ENCODE measurements at places on chromosomes 5 and 9. TPM values are rescaled to one million over a fixed set of nuclear protein-coding genes. Genes with fewer than 3 reads are reported as not detected.

The SLC6A3 gene
- not detected for polyA plus RNA-seq

The TSSK1B gene
- polyA plus RNA-seq: not detected

The MCC gene
- 2.3 TPM for polyA plus RNA-seq

DNA sequence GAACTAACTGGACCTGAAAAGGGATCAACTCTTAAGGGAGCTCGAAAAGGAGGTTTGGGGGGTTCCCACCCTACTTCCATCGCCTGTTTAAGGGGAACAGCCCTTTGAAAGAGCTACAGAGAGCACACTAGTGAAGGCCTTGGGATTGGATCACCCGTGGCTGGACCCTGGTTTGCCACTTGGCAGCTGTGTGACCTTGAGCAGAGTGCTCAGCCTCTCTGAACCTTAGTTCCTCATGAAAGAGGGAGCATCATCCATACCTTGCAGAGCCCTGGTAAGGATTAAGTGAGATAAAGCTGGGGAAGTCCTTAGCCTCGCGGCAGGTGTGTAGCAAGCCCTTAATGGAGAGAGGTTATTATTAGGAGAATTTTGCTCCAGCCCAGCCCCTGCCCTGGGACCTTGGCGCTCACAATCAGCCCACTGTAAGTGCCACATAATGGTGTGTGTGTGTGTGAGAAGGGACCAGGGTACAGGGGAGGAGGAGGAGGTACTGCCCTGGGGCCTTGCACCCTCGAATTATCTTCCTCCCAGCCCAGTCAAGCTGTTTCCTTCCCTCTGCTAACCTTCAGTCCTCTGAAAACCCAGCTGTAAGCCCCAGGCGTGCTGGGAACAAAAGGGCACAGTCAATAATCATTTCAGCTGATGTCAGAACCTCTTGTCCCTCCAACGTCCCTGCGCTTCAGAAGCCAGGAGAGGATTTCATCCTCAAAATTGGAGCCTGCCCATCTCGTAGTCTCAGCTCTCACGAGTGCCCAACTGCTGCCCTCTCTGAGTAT lies 42.9 kb downstream of the FOXI1 start:
- no peak for DNase-seq

- no peak for DNase-seq
Measured at GRCh38 chr9:82410866-82411265, 422.3 kb downstream of the SPATA31D1 start.

DNA sequence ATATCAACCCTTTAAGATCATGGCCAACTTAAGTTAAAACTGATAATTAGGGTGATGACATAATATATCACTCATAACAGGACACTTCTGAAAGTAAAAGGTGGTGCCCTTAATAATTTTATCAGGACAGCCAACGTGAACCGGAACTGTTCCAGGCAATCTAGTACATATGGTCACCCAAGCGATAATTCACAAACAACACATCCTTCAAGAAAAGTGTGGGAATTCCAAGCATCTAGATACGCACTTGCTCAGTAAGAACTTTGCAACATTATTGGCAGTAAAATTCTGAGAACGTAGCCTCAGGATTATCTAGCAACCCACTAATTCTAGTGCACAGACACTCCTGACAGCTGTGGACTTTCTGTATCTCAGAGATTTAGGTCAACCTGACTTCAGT lies 85.7 kb downstream of the ALDH7A1 start:
- no peak for DNase-seq

- no peak for DNase-seq
Measured at GRCh38 chr5:91955610-91956009, 572.5 kb upstream of the ARRDC3 start.

- no peak for DNase-seq
Measured at GRCh38 chr5:42819745-42820144, 8.1 kb upstream of the SELENOP start.

- no peak for DNase-seq
Measured at GRCh38 chr5:6583049-6583880, 49.6 kb downstream of the NSUN2 start.

DNA sequence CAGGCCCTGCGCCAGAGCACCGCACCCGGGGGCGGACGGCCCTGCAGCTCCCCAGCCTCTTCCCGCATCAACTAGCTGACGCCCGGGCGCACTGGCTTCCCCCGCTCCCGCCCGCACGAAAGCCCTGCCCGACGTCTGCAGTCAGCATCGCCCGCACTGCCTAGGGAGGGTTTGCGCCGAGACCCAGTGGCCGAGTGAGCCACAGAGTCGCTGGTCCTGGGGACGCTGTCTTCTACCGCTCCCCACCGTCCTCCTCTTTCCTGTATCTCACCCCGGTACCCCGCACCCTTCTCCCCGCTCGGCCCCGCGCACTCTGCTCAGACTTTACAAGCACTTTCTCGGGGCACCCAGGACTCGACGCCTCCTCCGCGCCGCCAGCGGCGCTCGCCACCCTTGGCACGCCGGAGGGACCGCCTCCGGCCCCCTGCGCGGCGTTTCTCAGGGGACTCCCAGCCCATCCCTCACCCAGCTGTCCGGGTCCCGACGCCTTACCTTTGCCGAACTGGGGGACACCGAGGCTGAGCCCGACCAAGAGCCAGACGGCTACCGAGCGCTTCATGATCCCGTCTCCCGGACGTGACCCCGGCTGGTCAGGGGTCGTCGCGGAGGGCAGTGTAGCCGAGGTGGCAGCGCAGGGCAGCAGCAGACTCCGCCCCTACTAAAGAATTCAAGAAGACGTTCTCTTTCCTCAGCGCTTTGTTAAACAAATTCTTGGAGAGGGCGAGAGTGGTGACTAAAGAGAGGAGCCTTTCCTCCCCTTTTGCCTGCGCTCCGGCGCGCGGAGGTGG lies 670 bp downstream of the EDIL3 start:
- DNase-seq: no peak

GRCh38 chr5:137901011-137901817 lies 12.0 kb downstream of the PKD2L2 start:
- no peak for DNase-seq

DNA sequence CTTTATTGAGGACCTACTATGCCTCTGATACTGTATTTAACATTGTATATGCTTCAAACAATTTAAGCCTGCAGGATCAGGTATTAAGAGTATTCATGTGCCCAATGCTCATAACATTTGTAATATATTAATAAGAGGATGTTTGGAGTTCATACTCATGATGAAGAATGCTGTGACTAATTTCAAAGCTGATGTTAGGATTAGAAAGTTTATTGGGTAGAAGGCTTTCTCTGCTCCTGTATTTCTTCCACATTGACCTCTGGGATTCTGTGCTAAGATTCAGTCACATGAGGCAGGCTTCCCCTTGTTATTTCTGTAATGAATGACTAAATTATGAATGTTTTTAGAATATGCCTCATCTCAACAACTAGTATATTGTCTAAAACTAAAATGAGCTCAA lies 456.4 kb downstream of the NFIB start:
- no peak for DNase-seq

DNA sequence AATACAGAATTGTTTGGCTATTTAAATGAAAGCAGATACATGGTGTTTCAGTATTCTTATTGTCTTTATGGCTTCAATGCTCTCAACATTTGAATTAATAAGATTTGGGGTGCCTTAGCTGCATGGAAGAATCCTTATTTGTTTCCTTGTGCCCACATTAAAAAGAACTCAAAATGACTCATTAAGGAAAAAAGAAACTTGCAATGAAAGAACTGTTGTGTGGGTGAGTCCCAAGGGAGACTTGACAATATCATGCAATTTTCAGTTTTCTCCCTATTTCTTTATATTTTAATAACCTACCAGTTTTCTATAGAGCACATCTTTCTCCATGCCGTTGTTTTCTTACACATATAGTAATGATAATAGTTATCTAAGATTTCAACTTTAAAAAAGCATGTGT lies 404.0 kb downstream of the PDE4D start:
- no peak for DNase-seq

GRCh38 chr5:95076395-95077185 lies 208.3 kb downstream of the MCTP1 start:
- DNase-seq: no peak
